ENCODE measurements at places on chromosomes 12 and 14.
A peak's percentile ranks its signal among the peaks of the same experiment; 100 is the strongest.

- DNase-seq: no peak
Measured at GRCh38 chr14:65937079-65937959, 524.8 kb downstream of the FUT8 start.

DNA sequence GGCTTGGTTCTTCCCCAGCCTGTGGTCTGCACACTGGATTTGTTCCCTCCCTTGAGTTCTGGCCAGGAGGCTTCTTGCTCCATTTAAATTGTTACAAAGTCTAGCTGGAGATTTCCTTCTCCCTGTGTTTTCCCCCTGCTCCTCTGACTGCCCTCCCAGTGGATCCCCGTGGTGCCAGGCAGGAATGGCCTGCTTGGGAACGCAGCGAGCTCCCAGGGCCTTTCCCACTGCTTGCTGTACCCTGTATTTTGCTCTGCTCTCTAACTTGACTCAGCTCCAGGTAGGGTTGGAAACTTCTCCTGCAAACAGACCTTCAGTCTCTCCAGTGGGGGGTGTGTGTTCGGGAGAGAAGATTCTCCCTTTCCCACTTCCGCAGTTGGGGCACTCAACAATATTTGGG lies 349.2 kb upstream of the FBXO33 start:
- no peak for DNase-seq

GRCh38 chr12:49698619-49699545 lies 8.3 kb downstream of the FMNL3 start:
- DNase-seq: peak; percentile 81

DNA sequence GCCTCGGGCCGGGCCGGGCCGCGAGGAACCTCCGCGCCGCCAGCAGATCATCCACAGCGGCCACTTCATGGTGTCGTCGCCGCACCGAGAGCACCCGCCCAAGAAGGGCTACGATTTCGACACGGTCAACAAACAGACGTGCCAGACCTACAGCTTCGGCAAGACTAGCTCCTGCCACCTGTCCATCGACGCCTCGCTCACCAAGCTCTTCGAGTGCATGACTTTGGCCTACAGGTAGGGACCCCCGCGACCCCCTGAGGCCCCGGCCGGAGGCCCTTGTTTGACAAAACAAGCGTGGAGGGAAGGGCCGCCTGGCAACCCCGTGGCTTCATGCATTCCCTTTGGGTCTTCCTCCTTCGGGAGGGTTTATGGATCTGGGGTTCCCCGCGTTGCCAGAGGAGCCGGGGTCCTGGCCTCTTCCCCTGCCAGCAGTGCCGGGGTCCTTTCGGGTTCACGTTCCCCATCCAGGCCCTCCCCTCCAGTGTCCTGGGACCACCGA lies 526 bp downstream of the MLXIP start:
- DNase-seq: no peak

GRCh38 chr12:109307051-109307450 lies 2.0 kb downstream of the FOXN4 start:
- DNase-seq: no peak

- DNase-seq: no peak
Measured at GRCh38 chr12:109775172-109775881, 57.9 kb downstream of the TRPV4 start.

DNA sequence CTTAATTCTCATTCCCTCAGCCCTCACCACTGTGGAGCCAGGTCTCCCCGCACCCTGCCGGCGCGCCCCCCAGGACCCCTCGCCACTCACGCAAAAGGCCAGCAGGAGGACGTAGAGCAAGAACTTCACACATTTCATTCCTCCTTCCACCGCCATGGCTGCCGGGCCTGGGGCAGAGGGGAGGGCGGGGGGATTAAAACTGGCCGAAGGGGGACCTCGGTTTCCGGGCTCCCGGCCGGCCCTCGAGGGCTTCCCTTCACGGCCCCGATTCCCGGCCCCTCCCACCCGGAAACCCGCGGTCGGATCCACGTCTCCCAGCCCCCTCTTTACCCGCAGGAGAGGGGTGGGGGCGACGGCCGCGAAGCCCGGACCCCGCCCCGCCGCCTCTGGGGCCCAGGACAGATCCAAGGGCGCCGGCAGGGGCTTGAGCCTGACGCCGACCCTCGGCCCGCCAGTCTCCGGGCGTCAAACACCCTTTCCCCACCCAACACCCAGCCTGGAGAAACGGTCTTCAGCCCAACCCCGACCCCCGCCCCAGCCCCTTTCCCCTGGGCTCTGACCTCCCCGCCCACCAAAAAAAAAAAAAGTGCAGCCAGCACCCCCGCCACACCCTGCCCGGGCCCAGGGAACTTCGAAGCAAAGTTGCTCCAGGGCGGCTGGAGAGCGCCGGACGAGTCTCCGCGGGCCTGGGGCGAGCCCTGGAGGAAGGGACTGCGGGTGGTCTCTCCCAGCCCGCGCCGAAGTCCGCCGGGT lies 447 bp downstream of the CD63 start:
- DNase-seq: no peak

DNA sequence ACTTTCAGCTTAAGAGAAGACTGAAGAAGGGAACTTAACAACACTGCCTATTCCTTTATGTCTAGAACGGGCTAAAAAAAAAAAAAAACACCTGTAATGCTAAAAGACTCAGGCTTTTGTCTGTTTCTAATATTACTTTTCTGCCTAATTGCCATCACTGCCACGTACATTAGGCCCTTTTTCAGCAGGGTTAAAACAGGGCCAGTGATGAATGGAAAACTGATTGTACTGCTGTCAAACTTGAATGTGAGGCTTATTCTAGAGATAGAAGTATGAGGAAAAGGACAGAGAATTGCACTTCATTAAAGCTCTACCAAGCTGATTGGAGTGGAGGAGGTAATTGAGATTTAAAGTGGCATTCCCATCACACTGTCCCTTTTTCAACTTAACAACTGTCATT lies 535.8 kb downstream of the PRKD1 start:
- DNase-seq: no peak

DNA sequence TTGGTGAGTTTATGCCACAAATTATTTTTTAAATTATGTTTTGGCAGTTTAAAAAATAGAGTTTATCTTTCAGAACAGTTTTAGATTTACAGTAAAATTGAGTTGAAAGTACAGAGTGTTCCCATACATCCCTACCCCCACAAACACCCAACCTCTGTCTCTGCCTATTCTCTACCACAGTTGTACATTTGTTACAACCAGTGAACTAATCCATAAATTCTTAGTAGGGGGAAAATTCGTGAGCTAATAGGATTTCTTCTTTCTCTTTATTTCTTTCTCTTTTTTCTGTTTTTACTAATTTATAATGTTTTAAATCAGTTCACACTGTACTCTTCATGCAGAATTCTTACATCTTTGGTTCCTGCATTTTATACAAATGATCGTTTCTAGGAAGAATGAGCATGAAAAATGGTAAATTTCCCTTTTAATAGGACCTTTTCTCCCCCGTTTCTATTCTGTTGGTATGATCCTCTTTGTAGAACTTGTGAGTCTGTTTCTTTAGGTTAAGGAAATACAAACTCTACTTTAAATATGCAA lies 56.7 kb downstream of the MIPOL1 start:
- no peak for DNase-seq

- no peak for DNase-seq
Measured at GRCh38 chr14:36859119-36859518, 197.5 kb downstream of the PAX9 start.

DNA sequence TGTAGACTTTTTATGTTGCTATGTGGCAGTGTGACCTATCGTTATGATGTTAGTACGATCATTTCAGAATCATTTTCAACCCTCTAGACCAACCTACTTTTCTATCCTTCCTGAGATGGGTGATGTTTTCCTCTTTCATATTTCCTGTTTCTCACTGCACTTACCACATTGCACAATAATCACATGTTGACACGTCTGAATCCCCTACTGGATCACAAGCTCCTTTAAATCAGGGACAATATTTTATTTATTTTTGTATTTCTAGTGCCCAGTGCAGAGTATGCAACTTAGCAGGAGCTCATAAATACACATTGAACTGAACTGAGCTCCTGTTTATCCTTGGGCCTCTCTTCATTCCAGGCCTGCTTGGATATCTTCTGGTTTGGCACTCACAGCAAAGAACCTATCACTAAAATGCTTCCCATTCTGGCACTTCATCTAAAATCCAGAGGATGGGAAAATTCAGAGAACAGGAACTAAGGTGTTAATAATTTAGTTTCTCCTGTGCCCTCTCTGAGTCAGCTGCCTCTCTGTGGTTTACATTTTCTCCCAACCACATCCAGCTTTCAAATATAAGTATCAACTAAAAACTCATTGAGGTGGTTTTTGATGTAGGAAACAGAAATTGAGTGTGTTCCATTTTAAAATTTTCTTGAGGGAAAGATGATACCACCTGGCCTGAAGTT lies 69.4 kb upstream of the DYRK2 start:
- DNase-seq: peak; percentile 2

DNA sequence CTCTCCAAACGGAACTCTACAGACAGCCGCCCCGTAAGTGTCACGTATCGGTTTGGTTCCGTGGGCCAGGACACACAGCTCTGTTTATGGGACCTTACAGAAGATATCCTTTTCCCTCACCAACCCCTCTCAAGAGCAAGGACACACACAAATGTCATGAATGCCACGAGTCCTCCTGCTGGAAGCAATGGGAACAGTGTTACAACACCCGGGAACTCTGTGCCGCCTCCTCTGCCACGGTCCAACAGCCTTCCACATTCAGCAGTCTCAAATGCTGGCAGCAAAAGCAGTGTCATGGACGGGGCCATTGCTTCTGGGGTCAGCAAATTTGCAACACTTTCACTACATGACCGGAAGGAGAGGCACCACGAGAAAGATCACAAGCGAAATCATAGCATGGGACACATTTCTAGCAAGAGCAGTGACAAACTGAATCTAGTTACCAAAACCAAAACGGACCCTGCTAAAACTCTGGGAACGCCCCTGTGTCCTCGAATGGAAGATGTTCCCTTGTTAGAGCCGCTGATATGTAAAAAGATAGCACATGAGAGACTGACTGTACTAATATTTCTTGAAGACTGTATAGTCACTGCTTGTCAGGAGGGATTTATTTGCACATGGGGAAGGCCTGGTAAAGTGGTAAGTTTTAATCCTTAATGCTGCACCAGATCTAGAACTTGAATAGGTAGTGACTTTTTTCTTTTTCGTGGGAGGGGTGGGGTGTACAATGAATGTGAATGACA lies 69.7 kb downstream of the WDR20 start:
- no peak for DNase-seq

DNA sequence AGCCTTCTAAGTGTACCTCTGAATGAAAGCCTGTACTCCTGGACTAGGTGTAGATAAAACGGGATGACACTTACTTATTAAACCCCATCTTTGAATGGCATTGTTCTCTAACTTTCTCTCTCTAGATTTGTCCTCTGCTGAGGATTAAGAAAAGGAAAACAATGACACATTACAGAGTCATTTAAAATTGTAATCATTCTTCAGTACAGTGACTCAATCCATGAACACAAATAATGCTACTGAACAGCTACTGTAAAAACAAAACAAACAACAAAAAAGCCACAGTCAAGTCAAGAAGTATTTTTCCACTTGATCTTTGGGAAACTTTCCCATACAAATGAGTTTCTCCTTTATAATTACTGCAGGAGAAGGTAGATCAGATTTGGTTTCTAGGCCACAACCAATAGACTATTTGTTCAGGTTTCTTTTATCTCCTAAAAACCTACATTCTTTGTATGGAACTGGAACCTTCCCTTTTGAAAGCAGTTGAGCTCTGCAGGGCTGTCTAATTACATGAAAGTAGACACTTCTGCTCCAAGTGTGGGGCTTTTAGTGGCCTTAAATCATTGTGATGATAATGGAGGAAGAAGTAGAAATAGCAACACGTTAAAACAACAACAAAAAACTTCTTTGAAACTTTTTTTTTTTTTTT lies 219.1 kb downstream of the ESR2 start:
- no peak for DNase-seq

GRCh38 chr12:62604871-62605270 lies 138.2 kb downstream of the MON2 start:
- no peak for DNase-seq

- no peak for DNase-seq
Measured at GRCh38 chr12:121352682-121353018, 439 bp upstream of the ANAPC5 start.

- DNase-seq: peak; percentile 27
Measured at GRCh38 chr14:87805315-87805723, 187.7 kb downstream of the GALC start.

DNA sequence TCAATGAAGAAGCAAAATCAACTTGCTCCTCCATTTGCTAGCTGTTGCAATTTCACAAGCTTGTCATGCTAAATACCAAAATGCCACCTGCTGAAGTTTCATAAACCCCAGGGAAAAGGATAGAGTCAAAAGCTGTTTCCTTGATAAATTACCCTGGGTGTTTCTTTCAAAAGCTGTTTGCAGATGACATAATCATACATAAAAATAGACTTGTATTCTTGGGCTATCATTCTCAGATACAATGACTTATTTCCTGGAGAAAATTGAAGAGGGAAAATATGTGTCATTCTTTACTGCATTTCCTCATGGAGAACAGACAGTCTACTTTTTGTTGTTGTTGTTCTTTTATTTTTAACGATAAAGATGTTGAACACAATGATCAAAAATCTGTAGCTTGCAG lies 119.2 kb downstream of the GALC start:
- no peak for DNase-seq

- no peak for DNase-seq
Measured at GRCh38 chr12:13599176-13599575, 382.2 kb downstream of the GRIN2B start.

GRCh38 chr12:102757154-102757881 lies 159.7 kb downstream of the PAH start:
- no peak for DNase-seq

DNA sequence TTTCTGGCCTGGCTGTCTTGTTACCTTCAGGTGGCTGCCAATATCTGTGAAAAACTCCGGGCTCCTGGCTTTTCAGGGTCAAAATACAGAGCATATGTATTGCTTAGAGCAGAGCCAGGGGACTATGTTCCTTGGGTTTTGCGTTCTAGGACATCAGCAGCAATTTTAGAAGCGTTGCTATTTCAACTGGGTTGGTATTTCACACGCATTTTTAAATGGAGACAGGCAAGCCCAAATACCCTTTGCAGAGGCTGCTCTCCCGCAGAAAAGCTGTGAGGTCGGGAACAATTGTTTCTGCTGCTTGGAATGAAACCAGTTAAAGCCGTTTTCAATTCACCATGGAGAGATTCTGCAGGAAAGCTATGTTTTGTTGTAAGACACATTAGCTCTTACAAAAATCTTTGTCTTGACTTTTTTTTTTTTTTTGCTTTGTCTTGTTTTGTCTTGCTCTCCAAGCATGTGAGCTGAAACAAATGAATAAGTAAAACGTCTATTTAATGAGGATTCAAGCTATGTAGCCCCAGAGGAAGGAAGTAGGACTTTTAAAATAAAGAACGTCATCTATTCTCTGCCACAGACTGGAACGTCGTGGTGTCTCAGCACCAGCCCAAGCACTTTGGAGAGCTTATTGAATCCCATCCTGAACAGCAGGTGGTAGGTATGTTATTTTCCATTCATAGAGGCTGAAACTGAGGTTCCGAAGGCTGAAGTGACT lies 181.0 kb upstream of the TBX3 start:
- no peak for DNase-seq

DNA sequence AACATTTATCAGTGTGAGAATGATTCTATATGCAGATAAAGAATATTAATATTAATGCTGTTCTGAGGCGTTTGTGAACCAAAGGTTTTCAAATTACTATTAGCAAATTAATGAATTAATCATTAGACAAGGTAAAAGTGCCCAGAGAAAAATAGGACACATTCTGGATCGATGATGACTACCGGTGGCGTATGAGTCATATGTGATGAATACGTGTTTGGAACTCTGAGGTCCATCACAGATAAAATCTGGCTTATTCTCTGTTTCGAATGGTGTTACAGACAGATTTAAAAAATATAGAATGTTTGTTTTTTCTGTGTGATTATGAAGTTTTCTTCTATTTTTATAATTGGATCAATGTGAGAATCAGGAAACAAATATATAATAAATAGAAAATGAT lies 79.2 kb upstream of the RTL1 start:
- no peak for DNase-seq
